ENCODE measurements at places on chromosomes 1 and 21. TPM values are rescaled to one million over a fixed set of nuclear protein-coding genes. Genes with fewer than 3 reads are reported as not detected.

The TRIM58 gene
- not detected for total RNA-seq

The SRRM1 gene
- total RNA-seq, result 54.5 TPM

The GBP3 gene
- 0.97 TPM for total RNA-seq

The B3GALT2 gene
- not detected for total RNA-seq

The BECN2 gene
- total RNA-seq, result not detected

The ZBTB48 gene
- total RNA-seq, result 17.4 TPM

Measured in A549 treated with dexamethasone at 1 μM for 4 hours (cell line).